ENCODE measurements at places on chromosomes 3 and 15.

DNA sequence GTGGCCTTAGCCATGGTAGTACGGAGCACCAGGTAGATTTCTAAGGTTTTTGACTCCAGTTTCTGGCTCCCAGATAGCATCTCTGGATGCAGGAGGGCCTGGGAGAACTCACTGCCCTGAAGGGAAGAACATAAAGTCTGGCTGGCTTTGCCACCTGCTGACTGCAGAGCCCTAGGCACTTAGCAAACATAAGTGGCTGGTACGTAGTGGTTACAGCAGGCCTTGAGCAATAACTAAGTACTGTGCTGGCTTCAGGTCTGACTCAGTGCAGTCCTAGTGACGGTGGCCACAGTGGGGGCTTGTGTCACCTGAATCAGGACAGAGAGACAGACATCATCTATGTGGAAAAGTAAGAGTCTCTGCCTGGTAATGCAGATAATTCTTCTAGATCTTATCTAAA, 871.1 kb downstream of the PDCD6IP start:
- no peak for DNase-seq

DNA sequence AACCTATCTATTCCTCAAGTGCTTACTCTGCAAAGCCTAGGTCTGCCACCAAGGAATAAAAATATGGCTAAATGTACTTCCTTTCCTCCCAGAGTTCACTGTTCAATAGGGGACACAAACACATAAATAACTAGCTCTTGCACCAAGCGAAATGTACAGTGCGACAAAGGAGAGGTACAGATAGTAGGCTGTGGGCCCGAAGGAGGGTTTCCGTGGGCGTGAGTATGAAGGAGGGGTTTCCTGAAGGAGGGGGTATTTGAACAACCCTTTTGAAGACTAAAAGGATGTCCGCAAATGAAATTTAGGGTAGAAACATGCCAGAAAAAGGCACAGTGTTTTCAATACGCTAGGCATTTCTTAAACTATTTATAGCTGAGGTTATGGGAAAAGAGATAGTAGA, 207.9 kb downstream of the LPP start:
- DNase-seq, result no peak

DNA sequence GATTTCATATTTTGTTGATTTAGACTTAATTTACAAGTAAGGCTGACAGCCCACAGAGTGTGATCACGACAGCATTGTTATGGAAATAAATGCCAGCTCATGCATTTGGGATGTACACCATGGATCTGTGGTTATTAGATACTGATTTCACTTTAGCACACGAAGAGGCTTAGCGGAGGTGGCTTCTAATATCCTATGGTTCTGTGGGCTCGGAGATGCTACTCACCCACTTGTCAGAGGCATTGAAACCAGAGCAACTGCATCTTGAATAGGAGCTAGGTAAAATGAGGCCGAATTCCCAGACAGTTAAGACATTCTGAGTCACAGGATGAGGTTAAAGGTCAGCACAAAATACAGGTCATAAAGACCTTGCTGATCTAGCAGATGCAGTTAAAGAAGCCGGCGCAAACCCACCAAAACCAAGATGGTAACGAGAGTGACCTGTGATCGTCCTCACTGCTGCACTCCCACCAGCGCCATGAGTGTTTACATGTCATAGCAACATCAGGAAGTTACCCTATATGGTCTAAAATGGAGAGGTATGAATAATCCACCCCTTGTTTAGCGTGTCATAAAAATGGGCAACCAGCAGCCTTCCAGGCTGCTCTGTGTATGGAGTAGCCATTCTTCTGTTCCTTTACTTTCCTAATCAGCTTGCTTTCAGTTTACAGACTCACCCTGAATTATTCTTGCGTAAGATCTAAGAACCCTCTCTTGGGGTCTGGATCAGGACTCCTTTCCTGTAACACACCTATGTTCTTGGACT, 117.5 kb downstream of the PGPEP1L start:
- DNase-seq, result no peak

- DNase-seq, result no peak
These were observed 183.3 kb downstream of the NSUN3 start for GRCh38 chr3:94246171-94246570.

DNA sequence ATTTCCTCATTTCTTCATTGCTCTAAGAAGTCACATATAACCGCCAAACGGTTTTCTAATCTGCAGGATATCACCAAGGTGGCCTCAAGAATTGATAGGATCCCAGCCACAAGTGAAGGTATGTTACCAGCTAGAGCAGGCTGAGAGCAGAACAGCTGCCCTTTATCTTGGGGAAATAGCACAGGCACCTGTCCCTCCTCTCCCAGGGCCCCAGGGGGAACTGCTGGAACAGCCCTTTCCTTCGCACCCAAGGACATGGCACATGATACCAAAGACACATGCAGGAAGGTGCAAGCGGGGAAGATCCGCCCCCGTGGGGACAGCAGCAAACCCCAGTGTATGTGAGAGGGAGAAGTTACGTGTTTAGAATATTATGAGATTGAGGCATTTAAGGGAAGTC, 35.3 kb downstream of the HOMER2 start:
- DNase-seq, result no peak
